Left lung (tissue), 14 donors: ENCODE measurements at places on chromosomes 7 and 10.

GRCh38 chr7:45363669-45364068 lies 206.1 kb downstream of the RAMP3 start:
- DNase-seq: no peak

- no peak for DNase-seq
These were observed 80.8 kb downstream of the RAB11FIP2 start for GRCh38 chr10:117965984-117966383.

GRCh38 chr10:130775311-130775710 lies 536.2 kb downstream of the TCERG1L start:
- no peak for DNase-seq

- DNase-seq: no peak
These were observed 77.4 kb upstream of the PRR15 start for GRCh38 chr7:29486191-29486700.

DNA sequence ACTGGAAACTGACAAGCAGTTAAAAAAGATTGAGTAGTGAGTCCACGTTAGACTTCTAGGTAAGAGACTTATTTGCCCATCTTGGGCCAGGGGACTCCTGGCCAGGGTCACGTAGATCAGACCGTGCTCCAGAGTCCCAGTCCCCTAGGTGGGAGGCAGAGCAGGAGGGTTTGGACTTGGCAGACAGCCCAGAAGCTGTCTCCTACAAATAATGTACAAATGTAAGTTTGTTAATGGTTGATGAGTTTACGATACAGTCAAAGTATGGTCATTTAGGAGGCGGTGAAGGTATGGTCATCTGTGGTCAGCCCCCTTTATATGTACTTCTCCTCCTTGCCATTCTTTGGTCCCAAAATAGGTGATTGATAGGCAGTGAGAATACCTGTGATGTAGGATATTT lies 28.2 kb downstream of the INPP5F start:
- DNase-seq: no peak

- DNase-seq: peak; percentile 54
These were observed 188.9 kb downstream of the SKIDA1 start for GRCh38 chr10:21336476-21337170.
